ENCODE measurements at places on chromosomes 13 and 19.

DNA sequence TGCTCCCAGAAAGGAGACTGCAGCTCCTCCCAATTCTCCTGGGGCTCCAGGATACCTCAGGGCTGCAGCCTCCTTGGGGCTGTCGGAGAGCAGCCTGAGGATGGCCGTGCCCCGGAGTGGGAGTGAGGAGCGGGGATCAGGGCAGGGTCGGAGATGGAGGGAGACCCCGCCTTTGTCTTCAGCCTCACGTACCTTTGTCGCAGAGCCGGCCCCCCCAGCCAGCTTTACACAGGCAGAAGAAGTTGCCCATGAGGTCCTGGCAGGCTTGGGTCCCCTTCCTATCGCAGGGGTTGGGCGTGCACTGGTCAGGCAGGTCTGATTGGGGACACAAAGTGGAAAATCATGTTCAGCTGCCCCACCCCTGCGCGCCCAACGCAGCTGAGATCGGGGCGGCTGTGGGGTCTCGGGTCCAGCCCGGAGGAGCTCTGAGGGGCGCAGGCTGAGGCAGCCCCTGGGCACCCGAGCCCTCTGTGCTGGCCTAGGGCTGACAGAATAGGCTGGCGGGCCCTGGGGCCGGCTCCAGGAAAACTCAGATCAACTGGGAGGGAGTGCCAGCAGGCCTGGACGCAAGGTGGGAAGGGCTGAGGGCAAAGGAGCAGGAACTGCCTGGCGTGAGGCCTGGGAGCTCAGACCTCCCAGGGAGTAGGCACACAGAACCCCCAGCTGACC lies 24.2 kb downstream of the GAS6 start:
- no peak for DNase-seq

DNA sequence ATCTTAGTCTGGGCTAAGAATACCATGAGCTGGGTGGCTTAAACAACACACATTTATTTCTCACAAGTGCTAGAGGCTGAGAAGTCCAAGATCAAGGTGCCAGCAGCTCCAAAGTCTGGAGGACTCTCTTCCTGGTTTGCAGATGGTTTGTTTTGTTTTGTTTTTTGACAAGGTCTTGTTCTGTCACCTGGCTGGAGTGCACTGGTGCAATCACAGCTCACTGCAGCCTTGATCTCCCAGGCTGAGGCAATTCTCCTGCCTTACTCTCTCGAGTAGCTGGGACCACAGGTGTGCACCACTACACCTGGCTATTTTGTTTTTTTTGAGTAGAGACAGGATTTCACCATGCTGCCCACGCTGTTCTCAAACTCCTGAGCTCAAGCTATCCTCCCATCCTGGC lies 15.5 kb downstream of the APLP1 start:
- DNase-seq = no peak

DNA sequence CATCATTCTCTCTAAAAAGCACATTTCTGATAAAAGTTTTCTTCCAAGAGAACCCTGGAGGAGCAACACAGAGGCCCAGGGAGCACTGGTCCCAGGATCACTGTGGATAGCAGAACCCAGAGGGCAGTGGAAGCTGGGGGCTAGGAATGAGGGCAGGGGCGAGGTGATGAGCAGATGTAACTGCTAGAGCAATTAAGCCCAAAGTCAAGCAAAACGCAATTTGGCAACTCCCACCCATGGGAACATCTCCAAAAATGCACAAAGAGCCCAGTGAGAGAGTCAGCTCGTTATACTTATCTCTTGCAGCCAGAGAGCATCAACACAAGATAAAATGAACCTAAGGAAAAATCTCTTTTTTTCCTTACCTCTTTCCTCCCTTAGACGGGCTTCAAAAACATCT lies 284.2 kb downstream of the TBC1D4 start:
- no peak for DNase-seq

DNA sequence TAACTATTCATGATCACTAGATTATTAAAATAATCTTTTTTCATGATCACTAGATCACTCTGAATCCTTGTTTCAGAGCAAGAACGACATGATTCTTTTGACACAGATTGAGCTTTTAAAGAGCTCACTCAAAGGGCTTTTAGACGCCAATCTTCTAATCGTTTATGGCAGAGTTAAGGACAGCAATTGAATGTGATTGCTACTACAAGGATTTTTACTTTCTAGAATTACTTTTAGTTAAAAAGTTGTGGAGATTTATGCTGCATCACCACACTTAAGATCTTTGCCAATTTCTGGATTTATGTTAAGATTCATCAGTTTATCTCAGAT lies 1.3 kb downstream of the EXOSC8 start:
- DNase-seq = no peak

- DNase-seq = no peak
Observed at GRCh38 chr13:35887115-35887666, 244.0 kb downstream of the DCLK1 start.

- DNase-seq = no peak
Observed at GRCh38 chr19:3836887-3837286, 32.0 kb downstream of the ZFR2 start.

- no peak for DNase-seq
Observed at GRCh38 chr13:57932061-57932460, 300.5 kb downstream of the PCDH17 start.

DNA sequence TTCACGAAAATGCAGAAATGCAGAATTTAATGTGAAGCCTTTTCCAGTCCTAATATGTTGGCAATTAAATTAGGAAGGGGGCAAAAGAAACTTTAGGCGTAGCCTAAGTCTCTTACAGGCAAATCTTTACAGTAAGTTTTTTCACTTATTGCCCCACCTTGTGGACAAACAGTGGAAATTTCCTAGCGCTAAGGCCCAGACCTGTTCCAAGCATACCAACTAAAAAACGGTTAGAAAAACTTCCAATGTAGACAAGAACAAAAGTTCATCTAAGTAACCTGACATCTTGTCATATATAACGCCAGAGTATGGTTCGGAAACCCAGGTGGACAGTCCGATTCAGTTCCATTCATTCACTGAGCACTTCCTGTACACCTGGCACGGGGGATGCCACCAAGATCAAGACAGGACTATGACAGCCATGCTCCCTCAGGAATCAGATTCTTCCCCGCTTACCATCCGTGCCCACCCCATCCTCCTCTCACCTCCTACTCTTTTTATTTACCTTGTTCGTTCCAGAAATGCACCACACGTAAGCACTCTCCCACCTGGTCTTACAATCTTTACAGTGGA lies 4.9 kb downstream of the ZAR1L start:
- DNase-seq = no peak

DNA sequence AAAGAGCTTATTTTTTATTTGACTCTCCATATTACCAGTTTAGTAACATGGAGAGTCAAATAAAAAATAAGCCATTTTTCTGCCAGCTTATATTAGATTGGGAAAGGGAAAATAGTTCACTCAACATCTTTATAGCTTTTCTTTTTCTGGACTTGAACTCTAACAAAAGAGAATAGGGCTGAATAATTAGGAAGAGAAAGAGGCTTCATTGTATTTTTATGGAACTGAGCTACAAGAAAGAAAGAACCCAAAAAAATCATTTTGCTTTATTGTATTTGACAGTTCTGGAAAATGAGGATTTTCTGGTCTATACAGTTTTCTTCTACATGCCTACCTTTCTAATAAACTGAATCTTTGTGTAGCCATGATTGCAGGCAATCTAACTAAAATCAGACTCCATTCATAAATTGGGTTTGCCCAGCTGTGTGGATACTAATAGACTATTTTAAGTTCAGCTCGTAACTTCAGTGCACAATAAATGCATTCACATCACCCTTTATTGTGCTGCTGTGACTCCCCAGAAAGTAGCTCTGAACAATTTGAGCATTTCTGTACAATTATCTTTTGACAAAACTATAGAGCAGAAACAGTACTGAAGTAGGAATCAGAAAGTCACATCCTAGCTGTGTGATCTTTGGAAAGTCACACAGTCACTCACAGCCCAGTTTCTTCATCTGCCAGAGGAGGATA lies 115.3 kb downstream of the STOML3 start:
- DNase-seq = no peak

GRCh38 chr19:18202778-18203407 lies 949 bp downstream of the RAB3A start:
- no peak for DNase-seq

GRCh38 chr13:30140973-30141372 lies 166.4 kb downstream of the KATNAL1 start:
- no peak for DNase-seq

DNA sequence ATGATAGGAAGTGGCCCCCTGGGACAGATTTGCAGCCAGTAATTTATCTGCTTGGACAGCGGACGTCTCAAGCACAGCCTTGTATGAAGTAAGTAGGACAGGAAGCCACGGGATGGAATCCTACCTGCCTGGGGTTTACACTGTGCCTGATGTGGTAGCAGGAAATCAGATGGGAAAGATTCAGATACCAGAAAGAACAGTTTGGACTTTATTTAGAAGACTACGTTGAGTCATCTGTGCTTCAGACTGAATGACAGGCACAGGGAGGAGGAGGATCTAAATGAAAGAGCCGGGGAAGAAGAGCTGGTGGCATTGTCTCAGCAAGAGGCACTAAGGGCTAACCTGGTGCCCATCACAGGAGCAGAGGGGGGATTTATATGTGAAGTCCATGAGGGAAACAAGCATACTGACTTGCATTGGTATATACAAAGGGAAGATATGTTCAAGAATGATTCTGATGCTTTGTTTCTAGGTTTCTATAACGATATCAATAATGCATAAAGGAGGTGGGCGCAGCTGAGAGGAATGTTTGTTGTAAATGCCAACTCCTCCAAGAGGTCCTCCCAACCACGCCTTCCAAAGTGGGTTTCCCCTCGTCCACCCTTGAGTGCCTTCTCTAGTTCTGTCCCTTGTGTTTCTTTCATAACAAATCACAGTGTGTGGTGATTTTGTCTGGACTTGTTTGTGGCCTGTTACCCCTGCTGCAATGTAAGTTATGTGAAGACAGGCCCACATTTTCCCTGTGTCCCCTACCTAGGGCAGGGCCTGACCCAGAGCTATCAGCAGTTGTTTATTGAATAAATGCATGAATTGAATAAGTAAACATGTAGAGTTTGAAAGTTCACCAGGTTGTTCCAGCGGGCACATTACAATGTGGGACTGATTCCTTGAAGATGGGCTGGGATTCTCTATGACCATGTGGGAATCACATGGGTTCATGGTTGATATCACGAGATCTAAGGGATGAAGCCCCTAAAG lies 328.4 kb downstream of the SLC7A1 start:
- DNase-seq = no peak

DNA sequence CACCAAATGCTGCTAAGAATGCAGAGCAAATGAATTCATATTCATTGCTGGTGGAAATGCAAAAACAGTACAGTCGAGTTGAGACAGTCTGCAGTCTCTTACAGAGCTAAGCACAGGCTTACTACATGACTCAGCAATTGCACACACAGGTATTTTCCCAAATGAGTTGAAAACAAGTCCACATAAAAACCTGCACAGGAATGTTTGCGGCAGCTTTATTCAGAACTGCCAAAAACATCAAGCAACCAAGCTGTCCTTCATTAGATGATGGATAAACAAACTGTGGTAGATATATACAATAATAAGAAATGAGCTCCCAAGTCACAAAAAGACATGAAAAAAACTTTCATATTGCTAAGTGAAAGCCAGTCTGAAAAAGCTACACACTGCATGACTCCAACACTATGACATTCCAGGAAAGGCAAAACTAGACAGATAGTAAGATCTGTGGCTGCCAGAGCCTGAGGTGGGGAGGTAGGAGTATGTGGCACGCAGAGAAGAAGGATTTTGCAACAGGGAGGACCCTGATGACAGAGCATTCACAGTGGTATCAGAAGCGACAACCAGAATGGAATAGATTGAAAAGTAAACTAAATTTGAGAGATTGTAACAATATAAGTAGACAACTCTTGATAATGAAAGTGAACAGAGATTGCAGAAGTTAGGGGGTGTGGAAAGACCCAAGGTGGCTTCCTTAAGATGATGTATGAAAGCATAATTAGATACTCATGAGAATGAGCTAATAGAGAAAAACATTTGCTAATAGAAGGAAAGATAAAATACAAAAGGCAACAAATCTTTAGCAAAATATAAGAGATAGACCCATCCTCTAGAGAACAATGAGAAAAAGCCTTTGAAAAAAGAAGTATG lies 52.7 kb downstream of the TSC22D1 start:
- DNase-seq = no peak

- DNase-seq = no peak
Observed at GRCh38 chr13:36555151-36555986, 118.5 kb upstream of the SERTM1 start.

GRCh38 chr19:34493649-34494044 lies 12.1 kb downstream of the WTIP start:
- no peak for DNase-seq

DNA sequence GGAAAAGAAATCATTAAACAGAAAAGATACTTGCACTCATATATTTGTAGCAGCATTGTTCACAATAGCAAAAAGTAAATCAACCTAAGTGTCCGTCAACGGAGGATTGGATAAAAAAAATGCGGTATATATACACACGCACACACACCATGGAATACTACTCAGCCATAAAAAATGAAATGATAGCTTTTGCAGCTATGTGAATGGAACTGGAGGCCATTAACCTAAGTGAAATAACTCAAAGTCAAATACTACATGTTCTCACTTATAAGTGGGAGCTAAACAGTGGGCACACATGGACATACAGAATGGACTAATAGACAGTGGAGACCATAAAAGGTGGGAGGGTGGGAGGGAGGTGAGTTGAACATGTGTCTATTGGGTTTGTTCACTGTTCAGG lies 18.4 kb downstream of the WBP4 start:
- DNase-seq = no peak

GRCh38 chr19:18167975-18168645 lies 5.5 kb upstream of the IFI30 start:
- DNase-seq = no peak

- DNase-seq = no peak
Observed at GRCh38 chr13:23558675-23559536, 11.3 kb upstream of the TNFRSF19 start.

DNA sequence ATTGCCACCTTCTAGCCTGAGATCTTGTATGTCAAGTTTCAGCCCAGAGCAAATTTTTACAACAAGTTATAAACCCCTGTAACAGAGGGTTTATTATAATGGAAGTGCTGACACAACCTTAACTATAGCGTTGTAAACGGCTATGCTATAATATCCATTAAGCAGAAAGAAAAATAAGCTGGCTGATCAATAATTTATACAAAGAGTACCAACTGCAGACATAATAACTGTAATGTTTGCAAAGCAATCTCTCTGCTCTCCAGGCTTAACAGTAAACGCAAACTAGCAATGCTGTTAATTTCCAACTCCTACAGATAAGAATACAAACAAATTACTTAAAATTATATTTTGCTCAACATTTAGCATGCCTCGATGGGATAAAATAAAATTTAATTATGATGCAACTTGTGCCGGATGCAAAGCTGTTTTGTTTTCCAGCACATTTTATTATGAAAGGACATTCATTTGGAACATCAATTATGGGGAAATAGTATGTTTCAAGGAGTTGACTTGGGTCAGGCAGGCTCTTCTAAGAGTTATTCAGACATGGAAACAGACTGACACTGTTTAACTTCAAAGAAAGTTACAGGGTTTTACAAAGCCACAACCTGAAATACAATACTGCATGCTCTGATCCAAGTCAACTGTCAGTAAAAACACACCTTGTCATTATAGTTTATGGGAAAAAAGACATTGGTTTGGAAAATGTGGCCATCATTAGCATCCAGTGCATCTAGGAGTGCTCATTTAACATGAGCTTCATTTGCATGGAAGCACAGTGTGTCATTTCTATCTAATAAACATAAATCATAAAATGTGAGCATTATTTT lies 6.6 kb upstream of the DACH1 start:
- DNase-seq = no peak

Data from cortex of kidney (tissue), 1 donor.